NCI-H1694 treated with DMSO at 0.1 percent for 48 hours (cell line): ENCODE measurements at places on chromosomes 11 and 22.

GRCh38 chr22:46596032-46596441 is 24.1 kb upstream of the GRAMD4 start:
- no peak for DNase-seq

GRCh38 chr11:61460474-61460881 is 30.6 kb downstream of the SDHAF2 start:
- DNase-seq: no peak

DNA sequence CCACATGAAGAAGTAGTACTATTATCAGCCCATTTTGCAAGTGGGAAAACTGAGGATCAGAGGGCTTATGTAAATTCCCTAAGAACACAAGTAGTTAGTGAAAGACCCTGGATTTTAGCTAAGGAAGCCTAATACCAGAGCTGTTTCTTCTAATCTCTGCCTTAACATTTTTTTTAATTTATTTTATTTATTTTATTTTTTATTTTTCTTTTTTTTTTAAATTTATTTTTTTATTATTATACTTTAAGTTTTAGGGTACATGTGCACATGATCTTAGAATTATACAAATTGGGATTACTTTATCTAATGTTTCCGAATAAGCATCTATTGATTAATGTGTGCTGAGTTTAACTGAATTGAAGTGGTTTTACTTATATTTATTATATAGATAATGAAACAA is 1015.3 kb downstream of the LRRC4C start:
- no peak for DNase-seq

- no peak for DNase-seq
These were observed 77.8 kb downstream of the CDKN1C start for GRCh38 chr11:2807801-2808241.

DNA sequence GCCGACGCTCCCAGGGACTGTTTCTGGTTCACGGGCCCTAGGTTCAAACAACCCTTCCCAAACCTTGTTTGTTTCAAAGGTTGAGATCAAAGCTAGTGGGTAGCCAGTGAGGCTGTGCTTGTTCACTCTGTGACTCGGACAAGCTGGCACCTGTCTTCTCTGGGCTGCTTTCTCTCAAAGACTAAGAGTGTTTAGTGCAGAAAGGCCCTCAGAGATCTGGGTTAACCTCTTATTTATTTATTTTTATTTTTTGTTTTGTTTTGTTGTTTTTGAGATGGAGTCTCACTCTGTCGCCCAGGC is 13.0 kb upstream of the MALAT1 start:
- DNase-seq: no peak
